ENCODE measurements at places on chromosomes 16 and 17.

DNA sequence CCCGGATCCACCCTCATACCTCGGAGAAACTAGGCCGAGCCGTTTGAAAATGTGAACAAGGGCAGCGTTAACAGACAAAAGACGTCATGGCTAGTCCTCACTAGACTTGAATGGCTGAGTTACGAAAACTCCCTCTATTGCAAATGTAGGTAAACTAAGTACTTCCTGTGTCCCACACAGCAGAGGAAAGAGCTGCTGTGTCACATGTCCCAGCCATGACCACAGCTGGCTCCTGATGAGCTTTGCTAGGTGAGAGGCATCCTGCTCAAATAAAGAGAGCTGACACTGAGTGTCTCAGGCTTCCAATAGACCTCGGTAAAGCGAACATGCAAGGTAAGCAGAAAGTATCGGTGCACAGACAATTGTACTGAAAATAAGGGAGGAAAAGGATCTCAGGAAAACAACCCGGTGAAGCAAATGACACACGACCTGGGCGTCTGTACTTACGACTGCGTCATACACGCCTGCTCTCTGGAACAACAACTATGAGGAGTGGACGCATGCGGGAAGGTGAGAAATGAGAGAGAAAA lies 26.0 kb downstream of the TMEM204 start:
- no peak for DNase-seq

DNA sequence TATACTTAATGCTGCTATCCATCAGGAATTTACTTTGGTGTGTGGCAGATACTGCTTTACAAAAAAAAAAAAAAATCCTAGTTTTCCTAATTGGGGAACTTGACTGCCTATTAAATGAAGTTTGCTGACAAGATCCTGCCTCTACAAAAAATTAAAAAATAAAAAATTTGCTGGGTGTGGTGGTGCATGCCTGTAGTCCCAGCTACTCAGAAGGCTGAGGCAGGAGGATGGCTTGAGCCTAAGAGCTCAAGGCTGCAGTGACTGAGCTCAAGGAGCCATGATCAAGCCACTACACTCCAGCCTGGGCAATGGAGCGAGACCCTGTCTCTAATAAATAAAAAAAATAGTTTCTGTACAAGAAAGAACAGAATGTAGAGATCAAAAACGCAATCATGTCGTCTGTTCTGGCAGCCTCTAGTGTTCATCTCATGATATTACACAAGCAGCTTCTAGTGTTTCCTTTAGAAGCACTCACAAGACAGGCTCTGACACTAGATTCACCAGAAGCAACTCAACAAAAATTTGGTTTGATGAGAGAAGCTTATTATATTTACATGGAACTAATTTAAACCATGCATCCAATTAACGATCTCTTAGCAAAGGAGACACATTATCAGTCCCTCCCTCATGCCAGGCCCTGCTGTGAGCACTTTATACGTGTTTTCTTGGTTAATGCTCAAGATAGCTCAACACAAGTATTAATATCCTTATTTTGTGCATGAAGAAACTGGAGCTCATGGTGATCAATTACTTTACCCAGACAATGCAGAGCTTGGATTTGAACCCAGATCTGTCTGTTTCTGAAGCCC lies 6.8 kb upstream of the KRTAP17-1 start:
- no peak for DNase-seq

DNA sequence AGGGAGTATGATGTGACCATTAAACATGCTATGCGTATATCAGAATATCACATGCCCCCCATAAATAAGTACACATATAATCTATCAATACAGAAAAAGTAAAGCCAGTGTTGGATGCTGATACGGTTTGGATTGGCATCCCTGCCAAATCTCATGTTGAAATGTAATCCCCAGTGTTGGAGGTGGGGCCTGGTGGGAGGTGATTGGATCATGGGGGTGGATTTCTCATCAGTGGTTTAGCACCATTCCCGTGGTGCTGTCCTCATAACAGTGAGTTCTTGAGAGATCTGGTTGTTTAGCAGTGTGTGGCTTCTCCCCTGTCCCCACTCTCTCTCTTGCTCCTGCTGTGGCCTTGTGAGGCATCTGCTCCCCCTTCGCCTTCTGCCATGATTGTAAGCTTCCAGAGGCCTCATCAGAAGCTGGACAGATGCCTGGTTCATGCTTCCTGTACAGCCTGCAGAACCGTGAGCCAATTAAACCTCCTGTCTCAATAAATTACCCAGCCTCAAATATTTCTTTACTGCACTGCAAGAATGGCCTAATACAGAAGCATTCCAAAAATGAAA lies 88.9 kb downstream of the AATF start:
- DNase-seq, result no peak

GRCh38 chr17:73624496-73624988 lies 19.7 kb downstream of the SDK2 start:
- DNase-seq, result no peak

- no peak for DNase-seq
These were observed 237 bp downstream of the C1QL1 start for GRCh38 chr17:44967907-44968224.

DNA sequence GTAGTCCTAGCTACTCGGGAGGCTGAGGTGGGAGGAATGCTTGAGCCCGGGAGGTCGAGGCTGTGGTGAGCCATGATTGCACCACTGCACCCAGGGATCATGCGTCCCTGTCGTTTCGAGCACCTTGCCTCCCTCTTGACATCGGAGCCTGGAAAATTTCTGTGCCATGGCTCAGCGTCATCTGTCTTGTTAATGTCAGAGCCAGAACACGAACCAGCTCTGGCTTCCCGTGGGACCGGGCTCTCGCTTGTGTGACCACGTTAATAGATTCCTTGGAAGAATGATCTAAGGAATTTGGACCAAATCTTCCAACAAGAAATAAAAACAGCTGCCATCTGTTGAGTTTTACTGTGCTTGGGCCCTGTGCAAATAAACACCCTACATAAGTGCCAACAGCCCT lies 117.7 kb downstream of the ABCC1 start:
- no peak for DNase-seq

DNA sequence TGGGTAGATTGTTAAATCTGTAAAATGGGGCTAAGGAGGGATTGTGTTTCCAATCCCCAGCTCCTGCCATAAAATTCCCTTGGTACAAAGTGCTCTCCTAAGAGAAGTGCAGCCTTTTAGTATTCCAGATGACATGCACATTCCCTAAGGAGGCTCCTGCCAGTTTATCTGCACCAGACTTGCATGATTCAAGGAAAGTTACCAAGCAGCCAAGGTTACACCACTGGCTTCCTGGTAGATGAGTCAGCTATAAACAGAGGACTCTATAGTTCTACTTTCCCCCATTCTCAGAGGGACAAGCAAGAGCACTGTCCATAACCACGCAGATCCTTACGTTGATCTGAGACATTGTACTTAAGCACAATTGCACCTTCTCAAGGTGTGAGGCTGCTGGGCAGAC lies 1.9 kb downstream of the CALB2 start:
- no peak for DNase-seq

DNA sequence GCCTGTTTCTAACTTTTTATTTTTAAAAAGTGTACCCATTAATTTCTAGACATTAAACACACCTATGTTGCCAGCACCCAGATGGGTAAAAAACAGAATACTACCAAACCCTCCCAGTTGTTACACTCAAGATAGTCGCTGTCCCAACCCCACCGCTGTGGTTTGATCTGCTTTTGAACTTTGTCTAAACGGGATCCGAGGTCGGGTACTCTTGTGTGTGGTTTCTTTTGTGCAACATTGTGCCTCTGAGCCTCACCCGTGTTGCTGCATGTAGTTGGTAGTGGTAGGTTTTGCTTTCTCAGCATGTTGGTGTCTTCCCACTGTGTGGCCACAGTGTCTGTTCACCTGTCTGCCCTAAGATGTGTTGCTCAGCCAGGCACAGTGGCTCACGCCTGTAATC lies 4.3 kb downstream of the KLHL36 start:
- DNase-seq, result no peak

GRCh38 chr17:64003526-64004121 lies 5.5 kb downstream of the PRR29 start:
- no peak for DNase-seq

DNA sequence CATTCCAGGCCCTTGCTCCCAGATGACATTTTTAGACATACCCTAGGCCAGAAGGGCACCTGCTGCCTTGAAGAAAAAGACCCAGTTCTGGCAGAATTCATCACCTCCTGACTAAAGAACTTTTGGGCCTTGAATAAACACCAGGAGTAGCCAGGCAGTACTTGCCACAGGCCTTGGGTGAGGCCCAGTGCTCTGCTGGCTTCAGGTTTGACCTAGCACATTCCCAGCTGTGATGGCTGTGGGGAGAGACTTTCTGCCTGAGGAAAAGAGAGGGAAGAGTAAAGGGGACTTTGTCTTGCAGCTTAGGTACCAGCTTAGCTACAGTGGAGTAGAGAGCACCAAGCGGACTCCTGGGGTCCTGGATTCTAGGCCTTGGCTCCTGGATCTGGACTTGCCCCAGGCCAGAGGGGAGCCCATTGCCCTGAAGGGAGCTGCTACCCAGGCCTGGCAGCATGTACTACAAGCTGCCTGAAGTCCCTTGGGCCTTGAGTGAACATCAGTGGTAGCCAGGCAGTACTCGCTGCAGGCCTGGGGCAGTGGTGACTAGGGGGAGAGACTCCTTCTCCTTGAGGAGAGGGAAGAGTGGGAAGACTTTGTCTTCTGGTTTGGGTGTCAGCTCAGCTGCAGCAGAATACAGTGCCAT lies 44.3 kb downstream of the ABCA8 start:
- DNase-seq, result no peak

GRCh38 chr16:67865318-67865717 lies 7.5 kb upstream of the EDC4 start:
- no peak for DNase-seq

DNA sequence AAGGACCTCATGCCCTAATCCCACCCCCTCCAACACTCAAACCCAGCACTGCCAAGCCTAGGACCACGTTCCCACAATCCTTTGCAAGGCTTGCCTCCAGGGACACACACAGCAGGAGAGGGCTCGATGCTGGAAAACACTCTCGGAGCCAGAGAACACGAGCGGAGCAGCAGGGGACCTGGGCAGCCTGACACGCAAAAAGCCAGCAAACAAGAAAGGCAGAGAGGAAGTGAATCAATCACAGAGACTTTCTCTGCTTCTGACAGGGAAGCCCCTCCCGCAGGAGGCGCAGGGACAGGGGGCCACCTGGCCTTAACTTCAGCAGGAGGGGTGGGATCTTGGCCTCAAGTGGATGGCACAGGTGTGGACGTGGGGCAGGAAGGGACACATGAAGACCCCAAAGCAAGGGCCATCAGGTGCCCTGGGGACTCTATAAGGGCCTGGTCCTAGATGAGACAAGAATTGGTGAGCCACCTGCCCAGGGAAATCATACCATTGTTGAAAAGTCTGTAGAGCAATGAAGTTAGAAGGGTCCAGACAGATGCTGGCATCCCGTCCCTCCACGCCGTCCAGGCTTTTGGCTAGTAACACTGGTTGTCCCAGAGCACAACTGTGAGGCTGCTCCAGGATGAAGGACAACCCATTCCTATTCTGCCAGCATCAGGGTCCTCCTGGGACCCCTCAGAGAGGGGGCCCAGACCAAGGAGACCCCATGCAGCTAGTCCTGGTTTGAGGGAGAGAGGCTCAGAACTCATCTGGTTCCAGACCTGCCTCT lies 2.2 kb downstream of the SDK2 start:
- no peak for DNase-seq

- DNase-seq, result no peak
These were observed 32.7 kb upstream of the RPH3AL start for GRCh38 chr17:385178-385835.

GRCh38 chr17:21376759-21377690 lies 868 bp downstream of the KCNJ12 start:
- no peak for DNase-seq

- DNase-seq, result no peak
These were observed 29.0 kb upstream of the ASIC2 start for GRCh38 chr17:33322063-33322462.

DNA sequence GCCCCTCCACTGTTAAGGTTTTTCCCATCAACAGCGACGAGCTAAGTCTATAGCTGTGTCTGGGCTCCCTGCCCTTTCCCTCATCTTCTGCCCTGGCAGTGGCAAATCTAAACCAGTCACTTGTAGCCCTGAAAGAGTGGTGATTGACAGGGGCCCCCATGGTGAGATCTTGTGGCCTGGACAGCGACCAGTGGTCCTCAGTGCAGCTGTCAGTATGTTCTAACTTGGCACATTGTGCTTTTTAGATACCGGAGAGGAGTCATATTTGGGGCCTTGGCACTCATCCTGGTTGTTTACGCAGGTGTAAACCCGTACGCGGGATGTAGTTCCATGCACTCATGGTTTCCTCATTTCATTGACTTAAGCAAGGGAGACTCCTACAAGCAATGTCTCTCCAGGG lies 57.5 kb upstream of the ARHGAP44 start:
- DNase-seq, result no peak

DNA sequence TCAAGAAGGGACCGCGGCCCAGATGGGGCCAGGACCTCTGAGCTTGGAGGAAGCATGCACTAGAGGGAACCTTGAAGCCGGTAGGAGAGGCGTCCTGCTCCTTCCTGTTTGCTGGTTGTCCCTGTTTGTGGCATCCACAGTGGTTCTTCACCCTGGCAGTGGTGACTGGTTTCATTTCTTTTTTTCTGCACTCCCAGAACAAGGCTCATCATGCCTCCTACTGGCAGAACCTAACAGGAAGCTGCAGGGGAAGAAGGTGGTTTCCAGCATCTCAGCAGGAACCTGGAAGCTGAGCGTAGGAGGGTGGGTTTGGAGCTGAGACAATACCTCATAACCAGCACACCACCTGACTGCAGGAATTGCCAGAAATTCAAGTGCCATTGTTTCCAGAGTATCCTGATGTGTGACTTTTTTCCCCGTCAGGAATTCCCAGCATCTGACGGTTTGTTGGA lies 5.8 kb downstream of the TMEM231 start:
- DNase-seq, result no peak

GRCh38 chr16:9203956-9204355 lies 112.5 kb downstream of the HAPSTR1 start:
- no peak for DNase-seq

DNA sequence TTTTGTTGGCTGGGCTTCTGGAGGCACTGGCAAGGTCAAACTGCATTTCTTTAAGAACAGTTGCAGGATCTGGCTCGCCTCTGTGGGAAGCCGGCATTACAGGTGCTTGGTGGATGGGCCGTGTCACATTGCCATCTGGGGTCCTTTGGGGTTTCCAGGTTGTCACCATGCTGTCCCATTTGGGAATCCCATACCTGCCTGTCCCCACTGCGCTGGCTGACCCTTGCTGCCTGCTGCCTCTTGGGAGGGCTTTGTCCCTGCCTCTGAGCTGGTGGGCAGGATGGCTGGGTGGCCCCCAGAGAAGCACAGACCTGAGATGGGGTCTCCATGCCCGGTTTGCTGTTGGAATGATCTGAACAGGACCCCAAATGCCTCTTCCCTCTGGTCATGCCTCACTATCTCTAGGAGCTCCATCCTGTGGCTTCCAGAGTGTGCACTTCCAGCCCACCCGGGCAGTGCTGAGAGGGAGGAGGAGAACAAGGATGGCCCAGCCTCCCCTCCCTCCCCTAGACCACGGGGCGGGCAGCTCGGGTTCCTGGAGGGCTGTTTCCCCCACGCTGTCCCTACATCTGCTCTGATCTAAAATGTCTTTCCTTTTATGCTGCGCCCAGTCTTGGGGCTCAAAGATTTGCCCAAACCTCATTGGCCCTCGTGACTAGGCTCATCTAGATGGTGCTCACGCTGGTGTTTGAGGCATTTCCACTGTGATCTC lies 28.0 kb downstream of the OR1D5 start:
- DNase-seq, result no peak

All from NCI-H187 treated with DMSO at 0.1 percent for 48 hours (cell line).